Mesenteric fat pad (tissue), 1 donor: ENCODE measurements at places on chromosomes 4 and X. TPM values are rescaled to one million over a fixed set of nuclear protein-coding genes. Genes with fewer than 3 reads are reported as not detected.

DNA sequence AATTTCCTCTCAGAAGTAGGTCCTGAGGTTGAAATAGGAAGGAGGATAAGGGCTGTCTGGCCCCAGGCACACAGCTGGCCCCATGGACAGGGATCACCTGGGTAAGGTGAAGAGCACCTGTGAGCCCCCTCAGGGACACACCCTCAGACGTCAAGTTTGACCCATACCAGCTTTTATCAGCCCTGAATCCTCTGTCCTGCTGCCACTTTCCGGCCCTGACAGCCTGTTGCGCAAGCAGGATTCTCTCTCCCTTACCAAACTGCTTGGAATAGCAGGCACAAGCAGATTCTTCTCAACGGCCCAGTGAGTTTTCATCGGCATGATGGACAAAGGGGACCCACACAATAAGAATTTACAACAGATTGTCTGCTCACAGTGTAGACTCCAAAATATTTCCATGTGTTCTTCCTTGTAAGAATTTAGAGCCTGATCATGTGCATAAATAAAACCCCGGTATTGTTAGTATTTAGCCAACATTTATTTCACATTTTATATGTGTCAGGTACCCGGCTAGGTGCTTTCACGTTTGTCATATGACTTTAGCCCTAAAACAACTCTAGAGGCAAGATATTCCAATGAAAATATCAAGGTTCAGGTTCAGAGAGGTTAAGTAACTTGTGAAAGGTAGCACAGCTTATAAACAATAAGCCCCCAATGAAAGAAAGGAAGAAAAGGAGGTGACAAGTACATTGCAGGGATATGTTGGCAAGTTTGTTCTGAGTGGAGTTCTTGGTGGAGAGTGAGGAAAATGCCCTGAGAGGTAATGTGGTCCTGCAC lies 107.2 kb upstream of the KIT start:
- DNase-seq = no peak

DNA sequence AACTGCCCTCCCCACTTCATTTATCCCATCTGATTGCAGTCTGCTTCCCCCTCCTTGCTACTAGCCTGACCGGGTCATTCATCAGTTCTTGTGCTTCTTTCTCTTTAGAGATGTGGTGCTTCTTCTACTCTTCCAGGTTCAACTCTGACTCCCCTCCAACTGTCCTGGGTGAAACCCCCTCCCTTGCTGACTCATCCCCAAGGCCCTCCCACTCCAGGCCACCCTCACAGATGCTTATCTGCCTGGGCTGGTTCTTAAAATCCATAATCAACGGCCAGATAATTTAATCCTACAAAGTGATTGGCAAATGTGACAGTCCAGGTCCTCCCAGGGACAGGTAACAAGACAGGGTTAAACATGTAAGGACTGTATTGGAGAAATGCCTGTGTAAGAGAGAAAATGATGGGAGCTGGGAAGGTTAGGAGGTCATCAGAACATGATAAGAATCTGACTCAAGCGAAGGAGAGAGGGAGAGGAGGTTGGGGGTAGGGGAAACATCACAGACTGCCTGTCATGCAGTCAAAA lies 182.8 kb upstream of the C1QTNF7 start:
- no peak for DNase-seq

GRCh38 chr4:16853640-16854039 lies 44.8 kb downstream of the LDB2 start:
- DNase-seq = no peak

DNA sequence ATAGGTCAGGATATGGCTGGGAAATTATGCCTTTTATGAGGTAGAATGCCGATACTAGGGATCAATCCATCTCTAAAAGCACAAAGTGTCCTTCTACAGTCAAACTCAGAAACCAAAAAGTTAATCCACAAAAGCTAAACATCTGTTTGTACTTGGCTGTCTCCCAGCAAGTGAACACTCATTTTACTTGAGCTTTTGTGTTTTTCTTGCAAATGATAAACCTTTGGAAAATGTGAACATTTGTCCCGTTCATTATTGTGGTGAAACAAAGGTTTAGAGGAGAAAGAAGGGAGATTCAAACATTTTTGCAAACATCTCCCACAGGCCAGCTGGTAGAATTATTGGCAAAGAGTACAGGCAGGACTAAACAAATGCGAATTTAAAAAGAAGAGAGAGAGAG lies 300.6 kb upstream of the SPANXN1 start:
- no peak for DNase-seq

The KIT gene
- 7.8 TPM for total RNA-seq
